ENCODE measurements at places on chromosomes 1 and 21. TPM values are rescaled to one million over a fixed set of nuclear protein-coding genes. Genes with fewer than 3 reads are reported as not detected.

CD1E gene
- not detected for total RNA-seq

JAK1 gene
- 317 TPM for total RNA-seq

CYP4Z1 gene
- total RNA-seq: not detected

HSPA6 gene
- total RNA-seq: 0.22 TPM

CCDC27 gene
- not detected for total RNA-seq
